ENCODE measurements at places on chromosomes 2 and 18.

DNA sequence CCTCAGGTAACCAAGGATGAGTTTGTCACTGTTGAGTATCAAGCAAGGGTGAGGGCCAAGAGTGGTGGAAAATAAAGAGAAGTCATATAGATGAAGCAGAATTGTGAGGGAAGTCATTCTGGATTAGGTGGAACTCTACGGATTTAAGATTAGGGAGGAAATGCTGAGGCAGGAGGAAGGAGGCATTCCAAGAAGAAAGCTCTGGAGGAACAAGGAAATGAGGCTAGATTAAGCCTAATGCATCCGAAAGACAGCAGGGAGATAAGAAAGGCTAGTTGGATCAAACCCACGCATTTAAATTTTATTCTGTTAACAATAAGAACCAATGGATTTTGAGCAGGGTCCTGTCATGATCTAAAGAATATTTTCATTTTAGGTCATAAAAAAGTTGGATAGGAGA lies 681.2 kb downstream of the EPHA4 start:
- DNase-seq = no peak

- no peak for DNase-seq
Observed at GRCh38 chr2:152348388-152348787, 13.4 kb downstream of the FMNL2 start.

- no peak for DNase-seq
Observed at GRCh38 chr18:2009942-2010697, 561.2 kb downstream of the METTL4 start.

DNA sequence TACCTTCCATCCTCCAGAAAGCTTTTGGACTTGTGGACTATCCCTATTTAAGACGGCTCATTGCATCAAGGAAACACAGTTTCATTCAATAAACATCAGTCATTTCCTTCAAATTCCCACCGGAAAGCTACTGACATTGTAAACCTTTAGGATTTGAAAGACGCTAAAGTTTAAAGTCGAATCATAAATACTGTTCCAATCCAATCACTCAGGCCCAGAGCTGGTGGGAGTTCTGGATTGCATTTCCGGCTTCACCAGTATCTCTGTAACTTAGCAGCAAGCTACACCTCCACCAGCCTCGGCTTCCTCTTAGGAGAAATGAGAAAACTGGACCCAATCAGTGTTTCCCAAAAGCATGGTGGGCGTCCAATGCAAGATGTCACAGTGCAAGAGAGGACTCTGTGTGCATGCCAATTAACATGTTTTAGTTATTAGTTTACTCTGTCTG lies 1.6 kb downstream of the WDFY1 start:
- DNase-seq = no peak

DNA sequence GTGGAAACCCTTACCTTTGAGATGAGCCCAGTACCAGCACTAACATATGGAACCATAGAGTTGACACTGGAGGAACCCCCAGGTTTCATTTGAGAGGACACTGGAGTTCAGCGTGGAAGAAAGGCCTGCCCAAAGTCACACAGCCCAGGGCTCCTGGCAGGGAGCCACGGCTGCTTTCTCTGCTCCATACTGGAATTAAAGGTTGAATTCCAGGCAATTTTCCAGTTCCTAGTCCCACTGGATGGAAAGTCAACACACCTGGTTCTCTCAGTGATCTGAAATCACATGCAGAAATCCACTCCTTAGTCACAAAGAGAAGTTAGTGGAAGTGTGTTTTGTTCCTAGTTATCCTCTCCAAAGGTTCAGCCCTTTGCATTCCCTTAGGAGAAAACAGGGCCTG lies 336.1 kb upstream of the SKOR2 start:
- no peak for DNase-seq

- no peak for DNase-seq
Observed at GRCh38 chr2:13091455-13091854, 374.7 kb downstream of the TRIB2 start.

GRCh38 chr18:43158381-43158780 lies 42.9 kb upstream of the RIT2 start:
- DNase-seq = no peak

DNA sequence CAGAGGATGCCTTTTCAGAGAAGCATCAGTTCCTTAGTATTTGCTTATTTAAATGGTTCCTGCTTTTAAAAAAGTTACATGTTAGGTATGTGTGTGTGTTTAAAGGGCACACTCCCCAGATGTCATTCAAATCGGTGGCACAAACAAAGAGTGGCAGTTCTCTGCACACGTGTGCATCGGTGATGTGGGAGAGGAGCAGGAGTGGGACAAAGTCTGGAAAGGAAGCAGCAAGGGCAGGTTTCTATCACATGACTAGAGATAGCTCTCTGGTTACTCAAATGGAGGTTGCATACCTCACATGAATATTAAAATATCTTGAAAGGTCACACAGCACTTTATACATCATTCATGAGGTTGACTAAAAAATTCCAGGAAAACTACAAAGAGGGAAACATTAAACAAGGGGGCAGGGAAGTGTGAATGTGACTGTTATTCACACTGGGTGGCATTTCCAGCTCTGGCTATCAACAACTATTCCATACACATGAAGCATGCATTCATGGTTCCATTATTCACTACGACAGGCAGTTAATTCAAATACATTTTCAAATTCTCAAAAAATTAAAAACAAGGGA lies 64.7 kb downstream of the SEPTIN10 start:
- no peak for DNase-seq

- no peak for DNase-seq
Observed at GRCh38 chr2:223494942-223495341, 107.2 kb downstream of the SCG2 start.

DNA sequence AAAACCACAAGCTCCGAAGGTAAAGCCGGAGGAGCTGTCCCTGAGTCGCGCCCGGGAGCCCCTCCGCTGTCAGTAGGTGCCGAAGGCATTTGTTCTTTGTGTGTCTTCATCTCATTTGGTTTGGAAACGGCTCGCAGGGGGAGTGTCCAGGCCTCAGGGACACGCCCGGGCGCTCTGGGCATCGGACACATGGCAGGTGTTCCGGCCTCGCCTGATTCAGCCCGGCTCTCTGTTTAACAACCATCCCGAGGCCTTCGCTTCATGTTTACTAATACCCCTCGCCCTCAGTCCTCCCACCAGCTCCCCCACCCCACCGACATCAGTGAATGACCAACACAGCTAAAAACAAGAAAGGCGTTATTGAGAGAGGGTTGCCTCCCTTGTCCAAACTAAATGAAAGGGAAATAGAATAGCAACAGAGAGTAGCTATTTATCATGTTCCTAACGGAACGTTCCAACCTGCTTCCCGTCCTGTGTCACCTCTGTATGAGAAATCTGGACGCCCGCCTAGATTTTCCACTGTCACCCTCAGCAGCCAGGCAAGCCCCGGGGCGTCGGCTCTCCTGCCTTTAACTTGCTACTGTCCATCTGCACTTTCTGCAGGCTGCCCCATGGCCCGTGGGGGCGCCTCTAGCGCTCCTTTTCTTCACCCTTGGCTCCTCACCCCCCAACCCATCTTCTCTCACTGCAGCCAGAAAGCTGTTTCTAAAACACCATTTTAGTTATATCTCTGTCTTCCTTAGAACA lies 73.9 kb downstream of the MYCN start:
- no peak for DNase-seq

DNA sequence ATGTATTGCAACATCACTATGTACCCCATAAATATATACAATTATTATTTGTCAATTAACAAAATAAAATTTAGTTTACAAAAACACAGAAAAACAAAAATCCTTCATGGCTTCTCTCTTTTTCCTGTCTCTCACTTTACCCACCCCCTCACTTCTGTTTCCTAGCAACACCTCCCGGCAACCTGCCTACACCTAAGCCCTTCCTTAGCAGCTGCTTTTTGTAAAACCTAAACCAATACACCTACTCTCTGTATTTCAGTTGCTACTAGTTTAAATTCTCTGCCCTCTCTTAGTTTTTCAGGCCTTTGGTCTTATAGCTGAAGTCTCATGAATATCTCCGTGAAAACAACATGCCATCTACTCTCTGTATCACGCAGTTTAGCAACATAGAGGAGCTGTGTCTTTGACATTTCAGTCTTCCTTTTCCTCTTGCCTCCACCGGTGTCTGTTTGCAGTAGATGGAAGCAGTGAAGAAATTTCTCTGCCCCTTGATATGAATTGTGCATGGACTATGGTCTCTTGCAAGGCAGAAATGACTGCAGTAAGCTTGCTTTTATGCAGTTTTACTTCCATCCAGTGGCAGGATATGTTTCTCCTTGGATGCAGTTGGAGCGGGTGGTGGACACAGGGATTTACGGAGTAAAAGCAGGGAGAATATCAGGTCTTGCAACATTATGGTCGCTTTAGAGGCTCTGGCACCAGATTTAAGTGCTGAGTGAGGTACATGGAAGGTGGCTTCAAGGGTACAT lies 42.0 kb upstream of the ZDBF2 start:
- DNase-seq = no peak

DNA sequence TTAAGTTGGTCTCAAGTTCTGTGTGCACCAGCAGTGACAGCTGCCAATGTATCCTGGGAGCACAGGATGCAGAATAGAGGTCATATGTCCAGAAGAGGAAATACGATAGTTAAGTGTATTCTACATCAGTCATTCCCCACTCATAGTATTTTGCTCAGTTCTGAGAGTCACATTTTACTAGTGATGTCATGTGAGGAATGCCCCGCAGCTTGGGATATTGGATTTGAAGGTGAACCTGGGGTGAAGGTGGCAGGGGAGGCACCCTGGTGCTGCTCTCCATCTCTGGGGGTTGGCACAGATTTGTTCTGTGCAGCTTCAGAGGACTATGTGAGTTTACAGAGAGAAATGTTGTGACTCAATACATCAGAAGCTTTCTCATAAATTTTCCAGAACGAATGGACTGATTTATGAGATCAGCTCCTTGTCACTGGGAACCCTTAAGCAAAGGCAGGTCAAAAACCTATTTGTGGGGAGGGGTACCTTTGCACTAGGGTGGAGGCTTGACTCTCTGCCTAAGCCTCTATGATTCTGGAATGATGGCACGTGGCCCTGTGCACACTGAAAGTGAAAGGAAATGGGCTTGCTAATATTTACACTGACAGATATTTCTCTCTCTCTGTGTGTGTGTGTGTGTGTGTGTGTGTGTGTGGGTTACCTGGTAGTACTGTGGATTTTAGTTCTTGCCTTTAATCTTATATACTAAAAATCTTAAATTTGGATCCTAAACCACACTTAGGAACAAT lies 95.9 kb downstream of the NEB start:
- no peak for DNase-seq

GRCh38 chr2:72118386-72118785 lies 29.3 kb downstream of the CYP26B1 start:
- DNase-seq = no peak

- DNase-seq = peak; percentile 90
Observed at GRCh38 chr2:230847883-230848388, 16.8 kb upstream of the ITM2C start.

DNA sequence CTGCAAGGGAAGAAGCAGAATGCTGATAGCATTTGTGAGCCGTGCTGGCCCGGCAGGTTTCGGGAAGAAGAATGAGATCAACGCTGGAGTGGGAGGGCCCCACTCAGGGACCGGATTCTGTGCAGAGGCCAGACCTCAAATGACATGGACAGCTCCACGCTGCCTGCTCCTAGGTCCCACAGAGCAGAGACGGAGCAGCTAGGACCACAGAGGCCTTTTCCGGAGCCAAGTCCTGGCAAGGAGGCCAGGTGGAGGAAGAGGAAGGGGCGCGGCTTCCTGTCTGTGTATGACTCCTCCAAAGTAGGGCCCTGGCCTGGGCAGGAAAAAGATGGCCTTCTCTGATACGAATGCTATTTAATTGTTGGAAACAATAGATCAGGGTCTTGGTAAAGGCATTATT lies 139.9 kb downstream of the LRRC30 start:
- no peak for DNase-seq

DNA sequence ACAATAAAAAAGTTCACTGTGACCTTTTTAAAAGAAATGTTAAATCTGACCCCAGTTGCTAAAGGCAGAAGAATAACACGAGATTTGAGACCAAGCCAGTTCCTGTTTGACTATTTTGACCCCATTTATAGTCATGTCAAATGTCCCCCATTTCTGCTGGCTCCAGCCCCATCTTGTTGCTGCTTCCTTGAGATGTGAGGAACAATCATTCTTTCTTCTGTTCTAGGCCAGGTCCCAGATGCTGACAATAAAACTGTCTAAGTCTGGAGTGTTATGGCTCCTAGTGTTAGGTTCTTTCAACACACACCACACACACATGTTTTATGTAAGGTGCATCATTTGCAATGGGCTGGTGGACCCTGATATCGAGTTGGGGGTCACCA lies 92.0 kb upstream of the CYP1B1 start:
- no peak for DNase-seq

- DNase-seq = no peak
Observed at GRCh38 chr2:230648356-230648755, 64.3 kb upstream of the CAB39 start.

DNA sequence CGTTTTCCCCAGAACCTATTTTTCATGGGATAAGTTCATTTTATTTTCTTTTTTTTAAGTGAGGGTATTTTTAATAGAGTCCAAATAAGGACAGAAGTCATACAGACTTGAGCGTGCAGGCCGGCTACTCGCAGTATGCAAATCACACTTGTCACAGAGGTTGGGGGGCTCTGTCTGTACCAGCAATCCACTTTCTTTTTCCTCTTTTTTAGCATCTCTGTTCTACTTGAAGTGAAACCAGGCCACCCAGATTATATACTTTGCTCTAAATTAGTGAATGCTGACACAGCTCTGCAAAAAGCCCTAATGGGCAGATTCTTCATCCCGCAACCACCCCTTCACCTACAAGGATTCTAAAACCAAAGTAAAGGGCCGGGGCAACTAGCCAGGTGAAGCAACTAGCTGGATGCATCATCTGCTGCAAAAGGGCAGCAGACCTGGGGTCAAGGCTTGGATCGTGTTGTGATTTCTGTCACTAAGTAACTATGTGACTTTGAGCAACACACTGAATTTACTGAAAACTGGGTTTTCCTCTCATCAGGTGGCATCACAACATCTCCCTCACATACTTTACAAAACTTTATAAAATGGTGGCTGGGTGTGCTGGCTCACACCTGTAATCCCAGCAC lies 18.4 kb downstream of the KDSR start:
- no peak for DNase-seq

- no peak for DNase-seq
Observed at GRCh38 chr2:67378555-67378954, 18.6 kb upstream of the ETAA1 start.

- no peak for DNase-seq
Observed at GRCh38 chr2:96129528-96130120, 8.7 kb downstream of the ASTL start.
